ENCODE measurements at places on chromosomes 5 and 9.

DNA sequence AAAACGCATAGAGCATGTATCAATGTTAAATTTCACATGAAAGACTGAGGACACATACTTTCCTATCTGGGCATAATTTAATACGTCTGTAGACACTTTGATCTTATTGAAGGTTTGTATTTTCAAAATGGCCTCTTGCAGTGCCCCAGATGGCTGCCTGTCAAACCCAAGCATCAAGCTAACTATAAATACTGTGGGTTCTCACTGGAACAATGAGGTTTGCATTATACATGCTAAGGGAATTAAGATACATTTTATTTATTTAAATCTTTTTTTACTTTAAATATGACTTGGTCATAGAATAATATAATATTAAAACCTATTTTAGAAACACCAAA lies 702.9 kb upstream of the GRAMD2B start:
- DNase-seq, result no peak

- DNase-seq, result no peak
Observed at GRCh38 chr9:123157221-123157620, 111.2 kb downstream of the STRBP start.

GRCh38 chr5:127002390-127002789 lies 28.0 kb downstream of the MARCHF3 start:
- DNase-seq, result no peak

DNA sequence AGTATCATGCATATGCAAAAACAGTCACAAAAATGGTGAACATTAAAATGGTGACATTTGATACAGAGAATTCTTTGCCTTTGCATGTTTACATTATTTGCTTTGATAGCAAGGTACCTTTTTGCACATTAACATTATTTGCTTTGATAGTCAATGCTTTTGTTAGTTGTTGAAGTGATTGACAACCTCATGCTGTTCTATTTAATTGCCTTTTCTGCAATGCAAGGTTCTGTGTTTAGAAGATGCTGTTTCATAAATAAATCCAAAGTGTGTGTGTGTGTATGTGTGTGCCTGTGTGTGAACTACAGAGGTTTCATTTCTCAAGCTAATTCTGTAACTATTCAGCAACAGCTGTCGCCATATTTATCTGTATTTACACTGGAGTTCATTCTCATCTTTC lies 668.7 kb downstream of the NR2F1-AS1 start:
- no peak for DNase-seq

GRCh38 chr9:134136118-134136995 lies 475 bp downstream of the WDR5 start:
- DNase-seq, result no peak

DNA sequence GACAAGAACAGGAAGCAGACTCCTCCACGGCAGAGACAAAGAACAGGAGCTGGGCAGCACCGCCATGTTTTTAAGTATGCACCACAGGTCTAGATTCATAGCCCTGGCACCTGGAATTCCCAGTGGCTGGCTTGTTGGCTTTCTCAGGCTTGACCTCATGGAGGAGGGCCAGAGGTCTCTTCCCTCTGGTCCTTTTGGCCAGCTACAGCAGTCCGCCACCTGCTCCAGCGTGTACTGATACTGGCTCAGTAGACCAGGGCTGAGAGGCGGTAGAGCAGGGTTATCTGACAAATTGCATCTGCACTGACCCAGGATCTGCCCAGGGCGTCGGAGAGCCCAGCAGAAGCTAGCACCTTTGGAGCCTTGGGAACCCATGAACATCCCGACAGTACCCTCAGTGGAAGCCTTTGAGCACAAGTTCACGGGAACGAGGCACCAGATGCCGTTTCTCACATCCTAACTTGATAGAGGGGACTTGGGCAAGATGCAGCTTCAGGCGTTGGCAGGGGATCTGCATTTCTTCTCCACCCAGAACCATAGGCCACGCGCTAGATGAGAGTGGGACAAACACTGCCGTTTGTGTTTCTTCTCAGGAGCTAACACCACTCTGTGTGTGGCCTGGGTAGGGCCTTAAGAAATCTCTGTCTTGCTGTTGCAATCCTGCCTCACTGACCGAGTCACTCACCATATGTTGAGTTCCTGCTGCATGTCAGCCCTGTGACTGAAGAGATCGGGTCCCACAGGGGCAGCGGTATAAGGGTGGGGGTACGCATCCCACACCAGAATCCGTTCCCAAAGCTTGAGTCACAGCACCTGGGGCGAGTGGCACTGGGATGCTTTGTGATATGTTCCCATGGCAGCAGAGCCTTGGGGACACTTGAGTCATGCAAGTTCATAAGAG lies 90.3 kb upstream of the OTULINL start:
- no peak for DNase-seq

DNA sequence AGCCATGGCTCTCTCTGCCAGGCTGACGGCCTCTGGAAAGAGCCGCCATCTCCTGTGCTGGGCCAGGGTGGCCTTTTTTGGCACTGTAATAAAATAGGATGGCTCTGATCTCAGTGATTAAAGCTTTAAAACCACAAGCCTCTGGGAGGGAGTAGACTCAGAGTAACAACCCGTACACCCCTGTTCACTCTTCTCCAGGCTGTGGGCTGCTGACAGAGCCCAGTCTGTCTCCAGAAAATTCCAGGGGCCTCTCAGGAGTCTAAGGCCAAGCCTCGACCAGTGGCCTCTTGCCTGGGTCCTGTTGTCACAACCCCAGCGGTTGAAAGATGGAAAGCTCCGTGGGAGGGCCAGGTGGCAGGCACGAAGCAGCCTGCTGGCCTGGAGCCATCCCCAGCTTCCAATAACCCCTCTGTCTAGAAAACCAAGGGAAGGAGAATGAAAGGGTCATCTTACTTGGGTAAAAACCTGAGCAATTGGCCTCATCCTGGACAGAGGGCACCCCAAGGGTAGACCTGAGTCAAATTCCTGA lies 286.7 kb upstream of the ZNF462 start:
- DNase-seq, result no peak

GRCh38 chr5:108869066-108869465 lies 121.4 kb downstream of the FER start:
- no peak for DNase-seq

GRCh38 chr9:33044162-33044673 lies 19.1 kb downstream of the DNAJA1 start:
- peak; percentile 76 for DNase-seq

- DNase-seq, result no peak
Observed at GRCh38 chr5:61414806-61415205, 82.7 kb downstream of the ZSWIM6 start.

DNA sequence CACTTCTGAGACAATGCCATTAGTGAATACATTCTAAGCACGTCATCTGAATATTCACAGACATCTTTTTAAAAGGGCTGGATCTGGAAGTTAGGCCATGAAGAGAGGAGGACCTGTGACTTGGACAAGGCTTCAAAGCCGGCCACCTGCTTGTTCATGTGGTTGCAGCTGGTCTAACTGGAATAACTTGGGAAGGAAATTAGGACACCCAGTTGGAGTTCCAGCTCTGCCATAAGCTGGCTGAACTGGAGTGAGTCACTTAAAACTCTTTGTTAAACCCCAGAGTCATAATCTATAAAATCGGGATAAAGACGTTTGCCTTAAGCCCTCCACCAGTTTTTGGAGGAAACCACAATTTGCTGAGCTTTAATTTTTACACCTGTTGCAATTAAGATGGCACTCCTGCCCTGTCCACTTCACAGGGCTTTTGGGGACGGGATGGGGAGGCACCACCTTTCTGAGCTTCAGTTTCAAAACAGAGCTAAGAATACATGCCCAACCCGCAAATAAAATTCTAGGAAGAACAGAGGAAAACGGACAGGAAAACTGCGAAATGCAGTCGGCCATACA lies 536 bp upstream of the STX17 start:
- DNase-seq, result no peak

DNA sequence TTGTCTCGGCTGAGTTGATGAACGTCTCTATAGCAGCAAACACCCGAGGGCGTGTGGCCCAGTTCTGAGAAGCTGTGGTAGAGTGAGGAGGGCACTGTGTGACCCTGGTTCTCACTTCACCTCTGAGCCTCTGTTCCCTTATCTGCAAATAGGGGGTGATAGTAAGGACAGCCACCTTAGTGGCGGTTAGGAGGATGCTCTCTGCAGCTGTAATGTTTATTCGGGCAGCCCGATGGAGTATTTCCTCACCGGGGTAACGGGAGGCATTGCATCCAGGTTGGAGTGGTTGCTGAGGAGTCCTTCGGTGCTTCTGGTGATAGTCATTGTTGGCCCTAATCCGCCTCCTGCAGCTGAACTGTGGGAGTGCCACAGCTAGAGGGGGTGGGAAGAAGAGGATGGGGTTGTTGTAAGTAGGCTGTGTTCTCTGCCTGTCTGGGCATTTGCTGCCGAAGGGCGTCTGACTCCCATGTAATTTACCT lies 13.9 kb downstream of the PRRC2B start:
- DNase-seq, result no peak

- DNase-seq, result no peak
Observed at GRCh38 chr9:74973714-74974113, 21.0 kb upstream of the C9orf40 start.

- no peak for DNase-seq
Observed at GRCh38 chr9:97437051-97437600, 25.2 kb downstream of the TDRD7 start.

- DNase-seq, result peak; percentile 49
Observed at GRCh38 chr9:136029556-136029955, 65.5 kb downstream of the NACC2 start.

- DNase-seq, result no peak
Observed at GRCh38 chr5:149872351-149873040, 72.1 kb downstream of the PDE6A start.

GRCh38 chr5:122076669-122077365 lies 1.2 kb downstream of the LOX start:
- peak; percentile 83 for DNase-seq

DNA sequence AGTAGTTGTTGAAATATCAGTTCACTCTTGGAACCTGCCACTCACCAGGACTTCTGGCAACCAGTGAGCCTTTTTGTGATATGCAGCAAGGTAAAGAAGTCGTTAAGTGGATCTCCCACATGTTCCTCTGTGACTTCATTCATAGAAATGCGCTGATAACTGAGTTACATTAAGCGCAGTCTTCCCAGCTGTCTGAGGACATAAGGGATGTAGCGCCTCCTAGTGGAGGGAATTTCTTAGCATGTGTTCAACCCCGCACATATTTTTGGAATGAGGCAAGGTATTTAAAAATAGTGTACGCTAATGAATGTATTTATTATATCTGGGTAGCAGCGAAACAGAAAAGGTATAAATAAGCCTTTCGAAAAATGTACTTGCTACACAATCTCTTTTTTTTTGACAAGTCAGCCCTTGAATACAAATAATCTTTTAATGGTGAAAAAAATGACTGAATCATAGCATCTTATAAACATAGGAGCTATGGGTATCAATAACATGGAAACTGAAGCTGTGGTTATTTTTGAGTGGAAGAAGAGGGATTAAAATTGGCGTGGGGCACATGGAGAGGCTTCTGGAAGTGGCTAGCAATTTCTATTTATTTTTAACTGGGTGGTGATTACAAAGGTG lies 38.0 kb downstream of the PALM2AKAP2 start:
- peak; percentile 72 for DNase-seq

DNA sequence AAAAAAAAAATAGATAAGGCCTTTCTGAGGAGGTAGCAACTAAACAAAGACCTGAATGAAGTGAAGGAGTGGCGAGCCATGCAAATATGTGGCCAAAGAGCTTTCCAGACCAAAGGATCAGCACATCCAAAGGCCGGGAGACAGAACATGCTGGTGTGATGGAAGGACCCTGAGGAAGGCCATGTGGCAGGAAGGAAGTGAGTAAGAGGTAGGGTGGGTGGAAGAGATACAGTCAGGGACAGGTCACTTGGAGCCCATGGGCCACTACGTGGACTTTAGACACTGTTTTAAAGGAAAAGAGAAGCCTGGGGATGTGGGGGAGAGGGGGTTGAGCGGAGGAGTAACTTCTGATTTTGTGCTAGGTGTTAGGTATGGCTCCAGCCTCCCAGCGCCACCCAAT lies 31.3 kb downstream of the SPRY4 start:
- no peak for DNase-seq

DNA sequence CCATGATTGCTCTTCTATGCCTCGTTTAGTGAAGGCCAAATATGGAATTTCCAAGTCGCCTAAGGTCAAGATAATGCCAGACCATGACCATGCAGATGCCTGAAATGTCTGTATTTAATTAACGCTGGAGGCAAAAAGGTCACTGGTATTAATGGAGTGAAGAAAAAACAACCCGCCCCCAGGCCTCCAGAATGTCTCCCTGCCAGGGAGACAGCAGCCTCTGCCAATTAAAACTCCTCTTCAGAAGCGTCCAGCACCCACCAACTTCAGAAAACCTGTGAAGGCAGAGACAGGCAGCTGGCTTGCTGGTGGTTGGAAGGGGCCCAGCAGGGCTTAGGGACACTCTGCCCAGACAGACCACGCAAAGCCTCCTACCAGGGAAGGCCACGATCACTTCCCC lies 94.4 kb downstream of the VAV2 start:
- DNase-seq, result no peak
